Spinal cord (tissue), 10 donors: ENCODE measurements at places on chromosomes 2 and 18.
A peak's percentile ranks its signal among the peaks of the same experiment; 100 is the strongest.

- no peak for DNase-seq
These were observed 83.5 kb upstream of the CCDC195 start for GRCh38 chr2:224799691-224800090.

- no peak for DNase-seq
These were observed 146.1 kb upstream of the DLX2 start for GRCh38 chr2:172248785-172249187.

- no peak for DNase-seq
These were observed 15.5 kb downstream of the MROH2A start for GRCh38 chr2:233793465-233794127.

- no peak for DNase-seq
These were observed 75.5 kb upstream of the FRZB start for GRCh38 chr2:182941919-182942318.

DNA sequence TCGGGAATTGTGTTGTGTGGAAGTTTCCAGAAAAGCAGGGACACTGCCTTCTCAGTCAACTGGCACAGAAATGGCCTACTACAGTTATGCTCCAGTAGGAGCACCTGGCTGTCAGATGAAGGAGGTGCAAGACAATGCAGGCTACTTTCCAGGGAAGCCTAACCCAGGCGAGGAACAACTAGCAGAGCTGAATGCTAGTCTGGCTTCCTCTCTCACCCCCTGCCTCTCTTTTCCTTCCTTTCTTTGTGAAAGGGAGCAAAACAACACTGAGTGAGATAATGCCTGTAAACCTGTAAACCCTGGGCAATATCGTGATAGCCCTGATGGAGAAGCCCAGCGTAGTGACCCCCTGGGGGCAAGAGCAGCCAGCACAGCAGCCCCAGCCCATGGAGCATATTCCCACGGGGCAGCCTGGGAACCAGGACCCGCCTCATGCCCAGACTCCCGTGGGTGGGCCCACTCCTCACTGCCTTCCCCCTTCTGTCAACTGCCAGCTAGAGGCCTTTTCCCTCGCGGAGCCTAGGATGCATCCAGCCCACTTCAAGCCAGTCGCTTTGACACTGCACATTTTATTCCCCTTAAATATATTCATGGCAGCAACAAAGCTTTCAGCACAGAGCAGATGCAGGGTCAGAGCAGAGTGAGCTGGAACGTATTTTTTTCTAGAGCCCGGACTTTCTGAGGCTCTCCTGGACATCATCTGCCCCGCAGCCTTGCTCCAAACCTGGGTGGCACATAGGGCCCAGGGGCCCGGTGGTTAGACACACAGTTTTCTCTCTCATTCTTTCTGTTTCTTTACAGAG, 77.0 kb downstream of the PDCL3 start:
- peak; percentile 18 for DNase-seq
